ENCODE measurements at places on chromosomes 1 and 21. TPM values are rescaled to one million over a fixed set of nuclear protein-coding genes. Genes with fewer than 3 reads are reported as not detected.
A peak's percentile ranks its signal among the peaks of the same experiment; 100 is the strongest.

Gene C1orf210
- total RNA-seq = 3.0 TPM

Gene THEM5
- total RNA-seq = not detected

Gene CENPF
- total RNA-seq = 8.7 TPM

Gene MATN1
- not detected for total RNA-seq

Gene PGBD5
- total RNA-seq = 54.5 TPM

Gene CCNL2
- total RNA-seq = 71.0 TPM

Gene NEK2
- 15.1 TPM for total RNA-seq

- DNase-seq = peak; percentile 80
Measured at GRCh38 chr1:221743416-221744208, 1.7 kb upstream of the DUSP10 start.

DNA sequence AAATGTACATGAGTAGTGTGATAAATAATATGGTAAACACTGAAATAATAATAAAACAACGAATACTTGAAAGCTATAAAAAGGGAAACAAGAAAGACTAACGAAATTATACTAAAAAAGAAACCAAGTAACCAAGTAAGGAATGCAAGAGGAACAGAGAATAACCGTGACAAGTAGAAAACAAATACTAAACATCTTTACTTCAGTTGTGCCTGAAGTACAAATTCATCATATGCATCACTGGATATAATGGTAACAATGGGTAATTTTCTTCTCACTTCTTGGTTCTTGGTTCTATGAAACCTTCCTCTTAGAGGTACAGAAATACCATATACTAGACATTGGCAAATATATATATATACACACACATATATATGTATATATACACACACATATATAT is 1093.6 kb upstream of the B3GALT2 start:
- no peak for DNase-seq

DNA sequence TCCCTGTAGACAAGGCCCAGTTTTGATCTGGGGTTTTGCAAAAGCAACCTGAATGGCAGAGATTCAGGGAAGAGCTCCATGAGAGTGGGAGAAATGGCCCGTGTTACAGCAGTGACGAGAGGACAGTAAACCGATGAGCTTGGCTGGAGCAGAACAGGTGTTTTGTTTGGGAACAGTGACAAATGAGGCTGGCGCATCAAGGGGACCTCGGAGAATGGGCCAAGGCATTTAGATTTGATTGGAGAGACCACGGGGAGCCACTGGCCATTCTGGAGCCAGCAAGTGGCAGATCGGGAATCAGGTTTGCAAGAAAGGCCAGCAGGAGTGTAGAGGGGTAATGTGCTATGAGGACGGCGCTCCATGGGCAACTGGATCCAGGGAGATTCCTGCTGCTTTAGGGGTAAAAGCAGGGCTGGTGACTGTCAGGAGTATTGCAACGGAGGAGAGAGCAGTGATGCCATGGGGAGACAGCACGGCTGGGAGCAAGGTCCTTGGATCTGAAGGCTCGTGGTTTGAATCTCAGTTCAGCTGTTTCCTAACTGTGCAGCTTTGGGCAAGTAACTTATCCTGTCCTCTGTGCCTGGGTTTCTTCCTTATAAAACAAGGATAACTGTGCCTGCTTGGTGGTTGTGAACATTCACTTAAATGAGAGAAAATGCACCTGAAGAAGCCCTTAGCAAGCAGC is 9.9 kb upstream of the KLHDC7A start:
- no peak for DNase-seq

DNA sequence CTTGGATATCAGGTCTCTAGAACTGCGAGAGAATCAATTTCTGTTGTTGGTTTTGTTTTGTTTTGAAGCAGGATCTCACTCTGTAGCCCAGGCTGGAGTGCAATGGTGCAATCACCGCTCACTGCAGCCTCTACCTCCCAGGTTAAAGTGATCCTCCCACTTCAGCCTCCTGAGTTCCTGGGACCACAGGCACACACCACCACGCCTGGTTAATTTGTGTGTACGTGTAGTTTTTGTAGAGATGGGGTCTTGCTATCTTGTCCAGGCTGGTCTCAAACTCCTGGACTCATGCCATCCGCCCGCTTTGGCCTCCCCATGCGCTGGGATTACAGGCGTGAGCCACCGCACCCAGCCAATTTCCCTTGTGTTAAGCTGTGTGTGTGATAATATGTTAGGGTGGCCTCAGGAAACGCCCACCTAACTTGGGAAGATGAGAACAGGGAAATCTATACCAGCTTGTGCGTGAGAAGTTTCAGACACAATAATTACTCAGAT is 109.6 kb downstream of the SIK1 start:
- DNase-seq = no peak

DNA sequence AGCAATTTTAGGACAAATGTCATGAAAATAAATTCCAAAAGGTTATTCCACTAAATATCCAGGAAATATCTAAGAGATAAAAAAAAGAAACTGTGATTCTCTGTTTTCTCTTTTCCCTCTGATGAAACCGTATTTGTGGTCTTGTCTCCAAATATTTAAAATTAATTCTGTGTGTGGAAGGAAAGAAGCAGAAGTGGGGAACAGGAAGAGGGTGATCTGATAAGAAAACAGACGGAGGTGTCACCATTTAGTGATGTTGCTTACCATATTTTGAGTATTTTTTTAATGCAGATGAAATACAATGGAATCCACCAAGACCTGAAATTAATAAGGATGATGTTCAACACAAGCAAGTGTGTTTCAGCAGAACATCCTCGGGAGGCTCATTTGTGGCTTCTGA is 29.6 kb downstream of the CLCA1 start:
- DNase-seq = no peak

DNA sequence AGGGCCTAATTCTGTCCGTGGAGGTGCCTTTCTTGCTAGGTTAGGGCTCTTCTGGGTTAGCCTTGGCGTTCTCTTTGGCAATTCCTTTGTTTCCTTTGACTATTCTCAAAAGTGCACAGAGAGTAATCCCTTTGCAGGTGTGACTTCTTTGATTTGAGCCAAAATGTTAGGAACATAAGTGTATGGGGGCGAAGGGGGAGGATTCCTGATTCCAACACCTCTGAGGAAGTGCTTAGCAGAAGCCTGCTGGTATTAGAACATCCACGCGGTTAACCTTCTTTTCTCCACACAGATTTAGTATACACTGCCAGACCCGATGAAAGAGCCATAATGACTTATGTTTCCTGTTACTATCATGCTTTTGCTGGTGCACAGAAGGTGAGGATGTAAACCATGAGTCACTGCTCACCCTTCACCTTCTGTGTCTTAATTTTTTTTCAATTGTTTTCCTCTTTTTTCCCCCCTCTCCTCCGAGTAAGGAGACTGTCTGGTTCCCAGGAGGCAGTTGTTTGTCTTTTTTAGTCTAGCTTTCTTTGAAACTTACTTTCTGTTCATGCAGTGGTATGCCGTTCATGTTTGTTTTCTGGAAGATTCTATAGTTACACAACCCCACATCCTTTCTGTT is 48.0 kb downstream of the ACTN2 start:
- peak; percentile 88 for DNase-seq

DNA sequence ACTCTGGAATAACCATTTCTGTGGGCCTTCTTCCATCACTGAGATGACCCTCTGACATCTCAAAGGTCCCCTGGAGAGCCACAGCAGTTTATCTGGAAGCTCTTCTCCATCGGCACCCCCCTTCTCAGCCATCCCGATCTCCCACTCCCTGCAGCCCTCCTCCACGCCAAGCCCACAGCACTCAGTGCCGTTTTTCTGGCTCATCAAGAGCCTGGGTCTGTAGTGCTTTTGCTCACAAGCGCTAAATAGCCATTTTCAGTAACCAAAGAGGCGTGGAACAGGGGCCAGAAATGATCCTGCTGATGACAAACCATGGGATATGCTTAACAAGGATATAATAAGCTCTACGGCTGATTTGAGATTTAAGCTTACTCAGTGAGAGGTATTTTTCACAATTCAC is 17.6 kb downstream of the SEC16B start:
- no peak for DNase-seq

DNA sequence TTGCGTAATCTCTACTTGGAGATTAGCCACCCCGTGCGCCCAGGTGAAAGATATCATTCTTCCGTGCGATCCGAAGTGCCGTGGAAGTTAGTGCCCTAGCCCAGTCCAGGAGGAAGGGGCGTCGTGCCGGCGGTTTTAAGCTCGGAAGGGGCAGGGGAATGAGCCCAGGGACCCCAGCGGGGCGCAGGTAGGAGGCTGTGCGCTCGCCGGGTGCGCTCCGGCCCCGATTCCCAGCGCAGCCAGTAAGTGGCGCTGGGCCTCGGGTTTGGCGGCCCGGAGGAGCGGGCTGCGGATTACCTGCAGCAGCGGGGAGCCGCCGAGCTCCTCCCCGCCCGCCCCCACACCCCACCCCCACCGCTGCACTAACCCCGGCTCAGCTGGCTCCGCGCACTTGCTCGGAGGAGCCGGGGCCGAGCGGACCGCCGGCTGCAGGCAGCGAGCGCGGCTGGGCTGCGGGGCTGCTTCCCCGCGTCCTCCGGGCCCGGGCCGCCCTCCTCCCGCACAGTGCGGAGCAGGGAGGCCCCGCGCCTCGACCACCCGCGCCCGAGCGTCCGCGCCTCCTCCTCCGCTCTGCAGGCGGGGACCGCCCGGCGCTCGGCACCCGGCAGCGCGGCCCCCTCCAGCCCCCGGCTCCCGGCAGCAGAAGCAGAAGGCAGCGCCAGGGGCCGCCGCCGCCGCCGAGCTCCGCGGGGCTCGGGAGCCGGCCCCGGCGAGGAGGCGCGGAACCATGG is at the start of gene RYR2:
Gene RYR2, plus strand, starts transcription at position 390 of the 731 bp plus-strand sequence. Its CDS starts 338 bp downstream, at position 728.
- no peak for DNase-seq

GRCh38 chr1:36743286-36744005 is 260.7 kb upstream of the CSF3R start:
- no peak for DNase-seq

DNA sequence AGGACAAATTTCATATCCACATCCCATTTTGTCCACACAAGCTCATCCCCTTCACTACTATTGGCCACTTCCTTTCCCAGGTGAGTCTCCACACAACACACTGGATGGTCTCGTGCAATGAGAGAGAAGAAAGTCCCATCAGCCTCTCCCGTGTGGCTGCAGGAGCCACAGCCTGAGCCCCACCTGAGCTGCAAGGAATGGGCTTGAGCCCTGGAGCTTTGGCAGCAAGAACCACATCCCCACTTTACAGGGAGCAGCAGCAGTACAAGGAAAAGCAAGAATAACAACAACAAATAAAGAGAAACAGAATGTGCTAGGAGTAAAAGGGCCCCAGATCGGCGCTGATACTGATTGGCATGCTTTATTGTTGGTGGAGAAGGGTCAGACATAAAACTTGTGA is 117.7 kb downstream of the TPTE start:
- DNase-seq = no peak

- DNase-seq = no peak
Measured at GRCh38 chr1:196593955-196594354, 14.3 kb downstream of the KCNT2 start.

DNA sequence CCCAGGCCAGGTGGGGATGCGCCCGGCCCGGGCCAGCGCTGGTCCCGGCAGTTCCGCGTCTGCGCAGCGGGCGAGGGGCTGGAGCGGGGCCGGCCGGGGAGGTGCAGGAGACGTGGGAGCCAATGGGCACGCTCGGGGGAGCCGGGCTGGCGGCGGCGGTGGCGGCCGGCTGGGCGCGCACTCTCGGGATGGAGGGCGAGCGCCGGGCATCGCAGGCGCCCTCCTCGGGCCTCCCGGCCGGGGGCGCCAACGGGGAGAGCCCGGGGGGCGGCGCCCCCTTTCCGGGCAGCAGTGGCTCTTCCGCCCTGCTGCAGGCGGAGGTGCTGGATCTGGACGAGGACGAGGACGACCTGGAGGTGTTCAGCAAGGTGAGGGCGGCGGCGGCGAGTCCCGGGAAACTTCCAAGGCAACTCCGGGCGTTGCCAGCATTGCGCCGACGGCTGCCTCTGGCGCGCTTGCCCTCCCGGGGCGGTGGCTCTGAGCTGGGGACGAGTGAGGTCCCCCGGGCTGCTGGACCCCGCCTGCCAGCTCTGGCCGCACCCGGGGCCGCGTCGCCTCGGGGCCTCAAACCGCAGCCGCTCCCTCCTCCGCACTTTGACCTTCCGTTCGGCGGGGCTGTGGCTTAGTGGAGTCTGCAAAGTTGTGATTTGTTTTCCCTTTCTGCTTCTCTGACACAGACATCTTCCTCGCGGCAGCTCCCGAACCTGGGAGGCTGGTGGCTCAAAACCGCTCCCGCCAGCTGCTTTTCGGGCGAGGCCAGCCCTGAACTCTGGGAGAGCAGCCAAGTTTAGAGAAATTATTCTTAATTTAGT is at the start of gene SNX7:
Gene SNX7, plus strand, starts transcription at position 178 of the 812 bp plus-strand sequence. Its CDS starts 11 bp downstream, at position 189.
- peak; percentile 52 for DNase-seq

GRCh38 chr1:3827813-3828307 is 29.2 kb downstream of the CEP104 start:
- DNase-seq = peak; percentile 41

DNA sequence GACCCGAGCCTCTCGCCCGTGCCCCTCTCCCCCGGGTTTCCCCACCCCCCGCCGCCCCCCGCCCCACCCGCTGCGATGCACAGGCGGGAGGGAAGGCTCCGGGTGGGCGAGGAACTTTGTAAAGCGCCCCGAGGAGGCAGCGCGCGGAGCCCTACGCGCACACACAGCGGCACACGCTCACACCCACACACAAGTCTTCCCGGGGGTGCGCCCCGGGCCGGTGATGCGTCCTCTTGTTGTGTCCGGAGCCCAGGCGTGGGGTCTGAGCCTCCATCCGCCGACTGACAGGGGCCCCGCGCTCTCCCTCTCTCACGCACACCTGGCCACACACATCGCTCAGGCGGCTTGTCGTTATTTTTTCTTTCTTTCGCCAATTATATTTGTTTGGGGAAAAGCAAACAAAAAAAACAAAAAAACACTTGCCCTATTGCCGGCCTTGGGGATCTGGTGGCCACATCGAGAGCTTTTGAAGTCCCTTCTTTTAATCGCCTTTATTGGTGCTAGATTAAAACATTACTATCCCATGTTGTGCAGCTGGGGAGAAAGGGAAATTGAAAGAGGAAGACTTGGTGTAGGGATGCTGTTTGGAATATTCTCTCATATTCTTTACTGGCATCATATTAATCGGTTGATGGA is 770 bp downstream of the NTNG1 start:
- DNase-seq = no peak

All from renal cortical epithelial cell (primary cell).